ENCODE measurements at places on chromosomes 11 and 22.

GRCh38 chr11:67285541-67286498 is 3.3 kb upstream of the ANKRD13D start:
- H3K27ac ChIP-seq: no peak overlapping the region
- no peak overlapping the region for H3K4me3 ChIP-seq
- H3K36me3 ChIP-seq: peaks cover 13% of the 10 kb centered on the region
- H3K4me1 ChIP-seq: peaks cover 5% of the 10 kb centered on the region
- DNase-seq: no peak

- no peaks in the 10 kb centered on the region for H3K36me3 ChIP-seq
- H3K27ac ChIP-seq: no peak overlapping the region
- no peaks in the 10 kb centered on the region for H3K4me1 ChIP-seq
- peak; percentile 56 for DNase-seq
- no peak overlapping the region for H3K4me3 ChIP-seq
Observed at GRCh38 chr11:27868226-27868625, 168.0 kb upstream of the BDNF start.

DNA sequence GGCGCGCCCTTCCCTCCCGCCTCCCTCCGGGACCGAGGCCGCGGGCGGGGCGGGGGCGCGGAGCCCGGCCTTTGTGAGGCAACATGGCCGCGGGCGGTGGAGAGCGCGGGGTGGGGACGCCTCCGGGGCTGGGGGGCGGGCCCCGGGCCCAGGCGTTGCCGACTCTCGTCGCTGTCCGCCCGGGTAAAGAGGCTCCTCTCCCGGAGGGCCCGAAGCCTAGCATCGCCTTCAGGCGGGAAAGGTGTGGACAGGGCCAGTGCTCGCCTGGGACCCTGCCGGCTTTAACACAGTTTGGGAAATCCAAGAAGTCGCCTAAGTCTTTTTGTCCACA is 369 bp downstream of the DGCR8 start:
- H3K27ac ChIP-seq: peak overlapping the region; percentile 95
- peaks cover 18% of the 10 kb centered on the region for H3K4me1 ChIP-seq
- H3K4me3 ChIP-seq: peak overlapping the region; percentile 100
- peaks cover 3% of the 10 kb centered on the region for H3K36me3 ChIP-seq

DNA sequence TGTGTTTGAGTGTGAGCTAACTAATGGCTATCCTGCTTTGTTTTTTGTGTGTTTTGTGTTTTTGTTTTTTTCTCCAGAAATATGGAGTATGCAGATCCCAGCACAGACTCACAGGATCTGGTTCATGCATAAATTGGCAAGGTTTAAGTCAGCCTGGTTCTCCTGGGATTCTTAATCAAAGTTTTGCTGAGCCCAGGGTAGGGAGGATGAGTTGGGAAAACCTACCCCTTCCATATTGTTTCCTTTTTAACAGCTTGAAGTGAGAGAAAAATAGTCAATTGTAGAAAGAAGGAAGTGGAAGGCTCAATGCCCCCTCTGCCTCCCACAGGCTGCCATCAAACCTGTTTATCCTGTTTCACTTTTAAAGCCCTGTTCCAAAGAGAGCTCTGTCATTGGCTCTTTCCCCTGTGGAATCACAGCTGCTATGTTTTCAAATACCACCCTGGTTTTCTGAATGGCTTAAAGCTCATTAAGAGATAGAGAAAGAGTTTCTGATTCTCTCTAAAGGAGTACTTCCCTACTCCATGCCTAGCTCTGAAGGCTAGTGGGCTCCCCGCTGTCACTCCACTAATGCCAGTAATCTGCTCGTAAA is 23.4 kb upstream of the CADM1 start:
- H3K36me3 ChIP-seq: no peaks in the 10 kb centered on the region
- H3K4me3 ChIP-seq: no peak overlapping the region
- no peaks in the 10 kb centered on the region for H3K27me3 ChIP-seq
- peaks cover 4% of the 10 kb centered on the region for H3K4me1 ChIP-seq
- H3K27ac ChIP-seq: no peak overlapping the region

DNA sequence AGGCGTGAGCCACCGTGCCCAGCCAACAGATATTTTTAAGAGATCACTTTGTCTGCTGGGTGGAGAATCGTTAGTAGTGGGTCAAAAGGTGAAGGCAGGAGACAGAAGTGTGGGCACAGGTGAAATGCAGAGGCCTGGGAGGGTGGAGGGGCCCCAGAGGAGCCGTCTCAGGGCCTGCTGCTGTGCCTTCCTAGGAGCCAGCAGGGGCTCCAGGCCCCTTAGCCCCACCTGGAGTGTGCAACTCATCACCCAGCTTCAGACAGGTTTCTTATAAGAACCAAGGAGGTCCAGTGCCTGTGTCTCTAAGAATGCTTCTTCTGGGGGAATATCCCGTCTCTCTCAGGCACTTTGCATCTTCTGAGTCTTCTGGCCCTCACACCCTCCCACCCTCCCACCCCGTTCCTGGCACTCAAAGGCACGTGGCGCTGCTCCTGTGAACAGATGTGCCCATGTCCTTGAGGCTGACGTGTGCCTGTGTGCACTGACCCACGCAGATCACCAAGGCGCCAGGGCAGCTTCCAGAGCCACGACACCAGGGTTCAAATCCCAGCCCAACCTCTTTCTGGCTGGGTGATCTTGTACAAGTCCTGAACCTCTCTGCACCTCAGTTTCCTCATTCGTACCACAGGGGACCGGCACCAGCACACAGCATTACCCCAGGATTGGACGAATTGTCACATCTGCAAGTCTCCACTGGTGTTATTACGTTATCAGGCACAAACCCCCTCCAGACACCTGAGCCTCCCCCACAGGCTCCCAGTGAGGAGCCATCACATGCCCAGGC is 3.4 kb downstream of the ARSA start:
- DNase-seq: no peak
- no peak overlapping the region for H3K4me3 ChIP-seq
- H3K27ac ChIP-seq: no peak overlapping the region
- H3K36me3 ChIP-seq: no peaks in the 10 kb centered on the region
- no peaks in the 10 kb centered on the region for H3K27me3 ChIP-seq
- H3K4me1 ChIP-seq: no peaks in the 10 kb centered on the region

DNA sequence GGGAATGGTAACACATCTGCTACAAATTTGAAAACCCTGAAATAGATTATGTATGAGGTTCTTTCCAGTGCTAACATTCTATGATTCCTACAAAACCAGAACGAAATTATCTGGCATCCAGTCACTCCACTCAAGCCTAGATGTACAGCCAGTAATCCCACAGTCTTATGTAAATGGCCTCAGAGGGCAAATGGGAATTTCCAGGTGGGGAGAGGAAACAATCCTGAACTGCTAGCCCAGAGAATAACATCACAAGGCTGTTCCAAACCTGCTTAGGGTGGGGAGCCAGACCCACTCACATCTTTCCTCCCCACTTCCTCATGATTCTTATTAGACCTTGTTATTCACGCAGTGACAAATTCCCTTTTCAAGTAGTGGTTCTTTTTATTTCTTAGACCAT is 3.5 kb downstream of the FIBIN start:
- no peaks in the 10 kb centered on the region for H3K36me3 ChIP-seq
- H3K27ac ChIP-seq: no peak overlapping the region
- no peaks in the 10 kb centered on the region for H3K4me1 ChIP-seq
- no peaks in the 10 kb centered on the region for H3K27me3 ChIP-seq
- H3K4me3 ChIP-seq: no peak overlapping the region
- no peak for DNase-seq

GRCh38 chr11:35998634-35999033 is 54.8 kb downstream of the LDLRAD3 start:
- no peaks in the 10 kb centered on the region for H3K27me3 ChIP-seq
- H3K4me3 ChIP-seq: no peak overlapping the region
- no peaks in the 10 kb centered on the region for H3K36me3 ChIP-seq

- H3K27me3 ChIP-seq: no peaks in the 10 kb centered on the region
- DNase-seq: peak; percentile 49
- no peak overlapping the region for H3K4me3 ChIP-seq
- H3K4me1 ChIP-seq: peaks cover 6% of the 10 kb centered on the region
Observed at GRCh38 chr11:61162092-61162941, 1.1 kb upstream of the VPS37C start.

GRCh38 chr22:31923136-31923535 is 21.2 kb upstream of the YWHAH start:
- H3K36me3 ChIP-seq: no peaks in the 10 kb centered on the region
- no peak overlapping the region for H3K27ac ChIP-seq
- DNase-seq: no peak
- H3K27me3 ChIP-seq: no peaks in the 10 kb centered on the region

- no peaks in the 10 kb centered on the region for H3K27me3 ChIP-seq
- H3K27ac ChIP-seq: no peak overlapping the region
- H3K36me3 ChIP-seq: no peaks in the 10 kb centered on the region
- DNase-seq: no peak
- no peak overlapping the region for H3K4me3 ChIP-seq
Observed at GRCh38 chr22:33512908-33513307, 407.4 kb downstream of the LARGE1 start.

DNA sequence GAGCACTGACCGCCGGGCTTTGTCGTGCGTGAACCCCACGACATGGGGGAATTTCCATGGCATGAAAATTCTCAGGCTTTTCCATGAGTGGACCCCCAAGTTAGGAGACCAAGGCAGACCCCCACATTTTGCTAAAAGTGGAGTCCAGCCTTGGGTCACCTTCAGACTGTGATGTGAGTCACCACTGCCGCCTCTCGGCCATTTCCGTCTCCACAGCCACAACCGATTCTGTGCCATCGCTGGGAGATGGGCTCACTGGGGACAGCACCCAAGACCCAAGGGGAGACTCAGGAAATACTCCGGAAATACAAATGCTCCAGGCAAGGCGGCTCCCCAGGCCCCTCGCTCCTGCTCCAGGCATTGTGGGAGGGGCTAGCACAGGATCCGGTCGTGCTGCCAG is 1.2 kb upstream of the H19 start:
- H3K36me3 ChIP-seq: no peaks in the 10 kb centered on the region
- H3K4me1 ChIP-seq: no peaks in the 10 kb centered on the region
- H3K4me3 ChIP-seq: no peak overlapping the region
- no peak for DNase-seq

DNA sequence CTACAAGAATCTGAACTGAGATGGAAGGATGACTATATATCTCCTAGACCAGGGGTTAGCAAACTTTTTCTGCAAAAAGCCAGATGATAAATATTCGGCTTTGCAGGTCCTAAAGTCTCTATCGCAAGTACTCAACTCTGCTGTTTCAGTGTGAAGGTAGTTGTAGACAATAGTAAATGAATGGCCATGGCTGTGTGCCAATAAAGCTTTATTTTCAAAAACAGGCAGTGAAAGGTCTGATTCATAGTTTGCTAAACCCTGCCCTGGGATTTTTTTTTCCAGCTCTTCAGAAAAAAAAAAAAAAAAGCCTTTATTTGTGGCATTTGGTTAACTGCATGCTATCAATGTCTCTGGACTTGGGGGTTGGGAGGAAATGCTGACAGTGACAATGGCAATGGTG is 37.5 kb downstream of the FAM227A start:
- H3K4me3 ChIP-seq: no peak overlapping the region
- no peaks in the 10 kb centered on the region for H3K36me3 ChIP-seq
- H3K27me3 ChIP-seq: no peaks in the 10 kb centered on the region
- no peak overlapping the region for H3K27ac ChIP-seq

GRCh38 chr11:113504586-113504985 is 29.4 kb upstream of the DRD2 start:
- no peaks in the 10 kb centered on the region for H3K27me3 ChIP-seq
- H3K36me3 ChIP-seq: no peaks in the 10 kb centered on the region
- peaks cover 2% of the 10 kb centered on the region for H3K4me1 ChIP-seq
- no peak overlapping the region for H3K27ac ChIP-seq
- no peak overlapping the region for H3K4me3 ChIP-seq
- DNase-seq: no peak

GRCh38 chr22:23751441-23751996 is 607 bp upstream of the ZNF70 start:
- peak overlapping the region; percentile 39 for H3K4me3 ChIP-seq
- DNase-seq: peak; percentile 56

DNA sequence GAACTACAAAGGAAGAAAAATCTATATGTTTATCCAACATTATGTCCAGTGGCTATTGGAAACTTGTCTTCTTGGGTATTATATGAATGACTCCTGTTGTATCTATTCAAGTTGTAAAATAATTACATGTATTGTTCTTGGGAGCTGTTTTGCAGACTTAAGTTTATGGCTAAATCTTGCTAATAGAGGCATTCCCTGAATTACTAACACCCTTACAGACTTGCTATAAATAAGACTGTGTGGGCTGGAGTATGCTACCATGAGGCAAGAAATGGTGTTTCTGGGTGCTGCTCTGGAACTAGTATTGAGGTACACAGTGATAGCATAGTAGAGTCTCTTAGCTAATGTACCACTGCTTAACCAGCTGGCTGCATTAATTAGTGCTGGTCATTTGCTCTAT is 155.1 kb downstream of the HIPK3 start:
- no peak overlapping the region for H3K27ac ChIP-seq
- no peaks in the 10 kb centered on the region for H3K27me3 ChIP-seq
- H3K36me3 ChIP-seq: no peaks in the 10 kb centered on the region

DNA sequence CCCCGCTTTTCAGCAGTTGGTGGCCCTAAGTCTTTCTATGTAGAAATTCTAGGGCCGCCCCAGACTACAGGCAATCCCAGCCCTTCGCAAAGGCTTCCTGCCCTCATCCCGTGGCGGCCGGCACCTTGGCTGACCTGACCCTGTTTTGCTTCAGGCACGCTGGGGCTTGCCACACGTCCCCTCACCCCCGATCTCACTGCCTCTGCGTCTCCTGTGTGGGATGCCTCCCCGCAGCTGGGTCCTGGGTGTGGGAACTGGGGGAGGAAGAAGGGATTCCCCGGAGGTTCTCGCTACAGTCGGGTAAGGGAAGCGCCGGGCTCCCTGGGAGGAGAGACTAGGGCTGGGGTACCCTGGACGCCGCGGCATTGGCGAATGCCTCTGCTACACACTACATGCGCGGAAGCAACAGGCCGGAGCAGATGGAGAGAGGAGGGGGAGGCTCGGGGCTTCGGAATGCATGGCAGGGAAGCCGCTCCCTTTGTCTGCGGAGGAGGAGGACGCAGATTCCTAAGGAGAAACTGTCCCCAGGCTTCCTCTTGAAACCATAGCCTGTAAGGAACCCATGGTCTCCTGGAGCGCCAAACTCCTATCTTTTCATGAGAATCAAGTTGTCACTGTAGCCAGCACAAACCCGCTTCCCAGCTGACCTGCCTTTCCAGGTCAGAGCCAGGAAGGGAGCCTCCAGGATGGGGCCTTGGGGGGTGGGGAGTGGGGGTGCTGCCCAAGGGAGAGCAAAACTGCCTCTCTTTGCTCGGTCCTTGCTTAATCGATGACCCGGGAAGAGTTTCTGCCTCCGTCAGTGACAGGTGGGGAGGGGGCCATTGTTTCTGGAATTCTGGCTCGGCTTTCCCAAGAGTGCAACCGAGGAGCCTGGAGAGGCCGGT is 1.4 kb downstream of the DTX4 start:
- peaks cover 5% of the 10 kb centered on the region for H3K4me1 ChIP-seq
- peak; percentile 82 for DNase-seq
- H3K27ac ChIP-seq: peak overlapping the region; percentile 64
- peak overlapping the region; percentile 66 for H3K4me3 ChIP-seq
- H3K27me3 ChIP-seq: no peaks in the 10 kb centered on the region
- H3K36me3 ChIP-seq: no peaks in the 10 kb centered on the region

- peak overlapping the region; percentile 28 for H3K4me3 ChIP-seq
- H3K27me3 ChIP-seq: peaks cover 54% of the 10 kb centered on the region
- no peak overlapping the region for H3K27ac ChIP-seq
- peak; percentile 70 for DNase-seq
Observed at GRCh38 chr11:124717786-124718651, 21.7 kb upstream of the NRGN start.

GRCh38 chr22:32185821-32186220 is 19.1 kb downstream of the RFPL2 start:
- H3K27ac ChIP-seq: no peak overlapping the region
- no peak for DNase-seq
- no peaks in the 10 kb centered on the region for H3K36me3 ChIP-seq

GRCh38 chr11:43833657-43834073 is 47.0 kb upstream of the ALKBH3 start:
- H3K27me3 ChIP-seq: no peaks in the 10 kb centered on the region
- H3K4me1 ChIP-seq: no peaks in the 10 kb centered on the region
- no peak overlapping the region for H3K4me3 ChIP-seq
- H3K36me3 ChIP-seq: no peaks in the 10 kb centered on the region
- no peak overlapping the region for H3K27ac ChIP-seq
- DNase-seq: peak; percentile 22
